Suppressor macrophage (primary cell): ENCODE measurements at places on chromosomes 3 and 15.
A peak's percentile ranks its signal among the peaks of the same experiment; 100 is the strongest.

- no peak for DNase-seq
Observed at GRCh38 chr15:60975952-60976351, 253.2 kb downstream of the RORA start.

DNA sequence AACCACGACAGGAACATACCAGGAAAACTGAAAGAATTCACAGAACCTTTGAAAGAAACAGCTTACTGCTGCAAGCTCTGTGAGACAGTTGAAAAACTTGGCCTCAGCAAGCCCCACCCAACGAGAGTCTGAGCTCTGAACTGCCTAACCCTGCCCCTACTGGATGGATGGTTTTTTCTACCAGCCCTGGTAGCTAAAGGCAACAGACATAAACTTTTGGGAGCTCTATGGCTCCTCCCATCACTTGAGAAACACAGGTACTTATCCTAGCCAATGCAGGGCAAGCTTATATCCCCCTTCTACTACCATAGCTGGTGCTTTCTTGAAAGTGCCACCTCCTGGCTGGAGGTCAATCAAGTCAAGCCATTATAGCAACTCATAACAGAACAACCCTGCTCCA is 471.8 kb downstream of the GRM7 start:
- DNase-seq, result no peak

DNA sequence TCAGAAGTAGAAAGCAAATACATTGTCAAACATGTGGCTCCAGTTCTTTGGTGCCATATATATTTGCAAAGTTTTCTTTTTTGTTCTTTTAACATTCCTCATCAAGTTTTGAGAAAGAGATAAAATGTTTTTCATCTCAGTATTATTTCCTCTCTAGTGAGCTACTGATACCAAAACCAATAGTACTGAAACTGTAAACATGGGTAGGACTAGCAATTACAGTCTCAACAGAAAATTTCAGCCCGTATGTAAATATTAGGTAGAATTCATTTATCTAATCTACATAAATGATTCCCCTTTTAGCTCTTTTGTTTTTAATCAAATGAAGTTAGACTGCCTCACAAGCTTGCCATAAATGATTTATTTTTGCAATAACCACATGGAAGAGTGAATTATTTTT is 21.4 kb downstream of the SECISBP2L start:
- DNase-seq, result no peak

DNA sequence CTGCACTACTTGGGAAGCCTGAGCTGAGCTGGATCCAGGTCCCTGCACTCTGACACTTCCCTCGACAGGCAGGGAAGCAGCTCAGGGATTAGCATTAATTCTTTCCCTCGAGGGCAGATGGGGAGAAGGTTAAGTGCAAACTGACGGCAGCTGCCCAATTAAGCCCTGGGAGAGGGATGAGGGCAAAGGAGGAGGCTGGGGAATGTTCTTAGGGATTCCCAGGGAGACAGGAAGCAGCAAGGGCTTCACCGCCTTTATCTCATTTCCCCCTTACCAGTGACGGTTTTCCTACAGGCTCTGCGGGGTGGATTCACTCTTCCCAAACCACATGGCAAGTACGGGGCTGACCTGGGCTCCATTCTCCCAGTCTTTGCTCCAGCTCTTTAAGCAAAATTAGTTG is 519.0 kb upstream of the PROK2 start:
- DNase-seq, result no peak

GRCh38 chr3:81299481-81299880 is 462.0 kb downstream of the GBE1 start:
- no peak for DNase-seq

DNA sequence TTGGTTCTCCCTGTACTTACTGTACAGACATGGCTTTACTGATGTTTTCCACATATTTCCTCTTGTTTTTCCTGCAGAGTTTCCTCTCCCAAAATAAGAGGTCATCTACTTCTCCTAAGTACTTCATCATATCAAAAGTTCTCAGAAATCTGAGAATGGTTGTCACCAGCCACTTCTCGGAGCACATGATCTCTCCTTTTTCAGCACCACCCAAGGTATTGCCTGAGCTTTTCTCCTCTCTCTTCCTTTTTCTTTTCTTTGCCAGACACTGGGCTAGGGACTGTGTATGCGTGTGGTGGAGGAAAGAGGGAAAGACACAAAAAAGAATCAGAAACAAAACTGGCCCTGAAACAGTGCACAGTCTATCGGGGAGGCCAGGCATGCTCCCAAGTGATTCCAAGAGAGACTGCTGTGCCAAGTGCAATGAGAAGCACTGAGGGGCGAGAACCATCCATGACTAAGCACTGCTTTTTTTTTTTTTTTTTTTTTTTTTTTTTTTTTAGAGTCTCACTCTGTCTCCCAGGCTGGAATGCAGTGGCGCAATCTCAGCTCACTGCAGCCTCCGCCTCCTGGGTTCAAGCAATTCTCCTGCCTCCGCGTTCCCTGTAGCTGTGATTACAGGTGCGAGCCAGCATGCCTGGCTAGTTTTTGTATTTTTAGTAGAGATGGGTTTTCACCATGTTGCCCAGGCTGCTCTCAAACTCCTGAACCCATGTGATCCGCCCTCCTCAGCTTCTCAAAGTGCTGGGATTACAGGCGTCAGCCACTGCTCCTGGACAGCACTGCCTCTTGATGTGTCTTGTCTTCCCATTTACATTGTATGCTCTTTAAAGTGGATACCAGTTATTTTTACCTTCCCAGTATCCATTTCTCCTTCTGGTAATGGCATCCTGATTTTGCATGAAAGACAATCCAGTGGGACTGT is 194.0 kb upstream of the FEZF2 start:
- no peak for DNase-seq

DNA sequence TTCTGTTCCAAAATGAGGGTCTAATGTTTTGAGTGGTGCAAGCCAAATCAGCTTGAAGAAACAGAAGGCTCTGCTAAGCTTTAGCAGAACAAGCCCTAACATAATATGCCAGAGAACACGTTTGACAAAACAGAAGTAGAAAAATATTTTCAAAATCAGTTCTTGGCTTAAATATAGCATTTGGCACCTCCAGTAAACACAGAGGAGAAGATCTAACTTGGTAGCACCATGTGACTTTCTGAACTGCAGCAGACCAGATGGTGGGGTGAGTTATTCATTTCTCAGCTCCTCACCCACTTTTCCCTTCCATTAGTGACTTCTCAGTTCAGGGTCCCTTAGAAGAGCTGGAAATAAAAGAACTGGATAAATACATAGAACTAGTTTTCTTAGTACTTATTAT is 395.8 kb downstream of the MAGI1 start:
- no peak for DNase-seq

GRCh38 chr3:46719735-46720271 is 2.1 kb upstream of the PRSS50 start:
- no peak for DNase-seq

- DNase-seq, result no peak
Observed at GRCh38 chr3:99678896-99679295, 40.5 kb downstream of the COL8A1 start.

- DNase-seq, result no peak
Observed at GRCh38 chr3:69166446-69166845, 44.1 kb upstream of the LMOD3 start.

GRCh38 chr3:61239871-61240270 is 11.4 kb downstream of the FHIT start:
- no peak for DNase-seq

DNA sequence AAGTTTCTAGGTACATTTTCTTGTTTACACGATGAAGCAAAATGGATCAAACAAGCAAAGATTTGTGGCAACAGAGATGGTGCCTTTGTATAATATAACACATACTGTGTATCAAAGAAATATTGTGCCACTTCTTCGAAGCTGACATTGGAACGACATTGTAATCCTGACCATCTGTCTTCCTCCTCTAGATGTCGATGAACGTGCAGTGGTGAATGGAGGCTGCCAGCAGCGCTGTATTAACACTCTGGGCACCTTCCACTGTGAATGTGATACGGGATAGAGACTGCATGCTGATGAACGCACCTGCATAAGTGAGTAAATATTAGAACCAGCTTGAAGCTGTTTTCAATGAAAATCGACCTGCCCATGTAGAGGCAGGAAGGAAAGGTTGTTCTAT is 613.3 kb upstream of the GOLIM4 start:
- DNase-seq, result no peak

DNA sequence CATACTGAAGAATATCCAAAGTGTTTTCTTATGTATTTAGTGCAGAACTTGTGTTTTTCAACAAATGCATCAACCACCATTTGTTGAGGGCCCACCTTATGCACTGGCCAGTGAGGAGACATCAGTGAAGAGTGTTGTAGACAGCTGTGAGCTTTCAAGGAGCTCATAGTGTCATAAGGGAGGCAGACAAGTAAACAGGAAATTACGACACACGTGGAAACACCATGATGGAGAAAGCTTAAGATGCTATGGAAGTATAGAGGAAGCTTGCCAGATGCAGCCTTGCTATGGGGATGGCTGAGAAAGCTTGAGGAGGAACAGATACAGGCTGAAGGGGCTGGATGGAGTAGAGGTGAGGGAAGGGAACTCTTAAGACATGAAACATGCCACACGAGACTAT is 50.8 kb upstream of the PSMD6 start:
- peak; percentile 4 for DNase-seq

DNA sequence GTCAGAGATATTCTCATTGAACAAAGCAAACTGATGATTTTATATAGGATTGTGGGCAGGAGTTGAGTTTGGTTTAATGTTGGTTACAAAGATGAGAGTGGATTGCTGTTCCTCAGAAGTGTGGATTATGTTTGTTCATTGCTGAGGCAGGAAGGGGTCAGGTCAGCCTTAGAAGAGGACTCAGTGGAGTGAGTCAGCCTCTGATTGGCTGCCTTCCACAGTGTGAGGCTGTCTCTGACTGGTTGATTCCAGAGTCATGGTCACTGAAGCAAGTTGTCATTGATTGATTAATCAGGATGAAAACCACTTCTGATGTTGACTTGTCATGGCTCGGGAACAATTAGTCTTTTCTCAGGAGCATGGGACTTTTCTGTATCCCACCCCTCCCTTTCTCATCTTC is 36.2 kb downstream of the KBTBD12 start:
- DNase-seq, result no peak

DNA sequence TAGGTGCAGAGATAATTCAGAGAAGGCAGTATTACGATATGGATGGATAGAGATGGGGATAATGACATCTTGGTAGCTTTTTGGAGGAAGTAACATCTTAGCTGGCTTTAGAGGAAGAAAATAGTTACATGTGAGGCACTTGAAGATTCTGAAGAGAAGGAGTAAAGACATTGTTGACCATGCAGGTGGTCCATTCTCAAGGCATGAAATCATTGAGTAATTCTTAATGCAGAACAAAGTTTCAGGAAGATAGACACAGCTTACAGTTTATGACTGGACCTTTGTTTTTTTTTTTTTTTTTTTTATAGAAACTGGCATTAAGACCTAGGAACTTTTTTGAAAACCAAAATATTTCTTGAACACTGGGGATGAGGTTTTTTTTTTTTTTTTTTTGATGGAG is 28.2 kb downstream of the MBNL1 start:
- DNase-seq, result peak; percentile 31

GRCh38 chr3:66396161-66396760 is 104.6 kb downstream of the LRIG1 start:
- DNase-seq, result no peak

GRCh38 chr3:112531358-112531781 is 30.4 kb downstream of the ATG3 start:
- peak; percentile 16 for DNase-seq

- DNase-seq, result no peak
Observed at GRCh38 chr3:129699199-129699598, 92.7 kb upstream of the PLXND1 start.

DNA sequence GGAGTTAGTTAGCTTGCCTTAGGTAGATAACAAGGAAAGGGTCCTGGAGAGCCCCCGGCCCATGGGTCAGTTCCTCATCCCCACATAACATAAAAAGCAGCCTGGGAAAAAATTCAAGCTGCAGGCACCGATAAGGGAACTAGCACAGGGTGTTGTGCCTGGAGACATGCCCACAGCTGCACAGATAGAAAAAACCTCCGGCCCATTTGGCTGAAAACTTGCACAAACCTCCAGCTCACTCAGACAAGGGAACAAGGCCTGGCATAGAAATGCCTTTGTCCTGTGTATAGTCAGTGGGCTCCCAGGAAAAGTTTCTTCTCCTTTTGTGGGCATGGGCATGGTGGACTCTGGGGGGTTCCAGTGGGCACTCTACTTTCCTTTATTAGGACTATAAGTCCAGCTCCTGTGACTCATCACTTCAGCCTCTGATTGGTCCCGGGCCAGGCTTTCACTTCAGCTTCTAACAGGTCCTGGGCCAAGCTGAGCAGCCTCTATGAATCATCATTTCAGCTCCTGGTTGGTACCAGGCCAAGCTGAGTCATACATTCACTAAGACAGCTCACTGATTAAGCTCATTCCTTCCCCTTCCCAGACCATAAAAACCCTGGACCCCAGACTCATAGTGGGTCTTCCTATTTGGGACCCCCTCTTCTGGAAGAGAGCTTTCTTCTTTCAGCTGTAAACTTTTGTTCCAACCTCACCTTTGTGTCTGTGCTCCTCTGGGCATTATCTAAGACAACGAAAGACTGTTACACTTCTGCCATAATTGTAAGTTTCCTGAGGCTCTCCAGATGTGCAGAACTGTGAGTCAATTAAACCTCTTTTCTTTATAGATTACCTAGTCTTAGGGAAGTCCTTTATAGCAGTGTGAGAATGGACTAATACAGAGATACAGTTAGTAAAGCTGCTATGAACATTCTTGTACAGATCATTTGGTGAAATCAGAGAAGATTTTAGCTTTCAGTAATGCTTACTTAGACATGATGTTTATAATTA is 348.0 kb upstream of the DPPA4 start:
- no peak for DNase-seq

GRCh38 chr3:149466192-149466591 is 8.3 kb upstream of the TM4SF4 start:
- DNase-seq, result no peak

- DNase-seq, result no peak
Observed at GRCh38 chr3:116291141-116291540, 154.1 kb downstream of the LSAMP start.
